Large intestine (tissue), 12 donors: ENCODE measurements at places on chromosomes 5 and 9. TPM values are rescaled to one million over a fixed set of nuclear protein-coding genes. Genes with fewer than 3 reads are reported as not detected.

SPATA9 gene
- 1.1 TPM for polyA plus RNA-seq

- H3K4me3 ChIP-seq, result no peak overlapping the region
- peak; percentile 17 for DNase-seq
- no peaks in the 10 kb centered on the region for H3K36me3 ChIP-seq
Measured at GRCh38 chr5:67283275-67283987, 86.8 kb upstream of the CD180 start.

- H3K4me1 ChIP-seq, result no peaks in the 10 kb centered on the region
- H3K36me3 ChIP-seq, result no peaks in the 10 kb centered on the region
- H3K4me3 ChIP-seq, result no peak overlapping the region
- no peak for DNase-seq
- no peaks in the 10 kb centered on the region for H3K27me3 ChIP-seq
- H3K27ac ChIP-seq, result no peak overlapping the region
Measured at GRCh38 chr9:90556897-90557675, 85.5 kb downstream of the DIRAS2 start.

ADAMTSL2 gene
- polyA plus RNA-seq, result 0.69 TPM

GRCh38 chr9:34992376-34992951 lies 2.9 kb downstream of the DNAJB5 start:
- H3K27ac ChIP-seq, result peak overlapping the region; percentile 72
- H3K4me3 ChIP-seq, result no peak overlapping the region
- no peak for DNase-seq
- peaks cover 5% of the 10 kb centered on the region for H3K36me3 ChIP-seq
- H3K4me1 ChIP-seq, result peaks cover 40% of the 10 kb centered on the region
- peaks cover 7% of the 10 kb centered on the region for H3K27me3 ChIP-seq

GRCh38 chr5:41510176-41510831 lies at the start of gene PLCXD3:
TSS of gene PLCXD3 (minus strand) at chr5:41510601. CDS start at chr5:41510526, 75 bp downstream.
- H3K27me3 ChIP-seq, result peaks cover 18% of the 10 kb centered on the region
- no peaks in the 10 kb centered on the region for H3K36me3 ChIP-seq
- DNase-seq, result peak; percentile 64
- no peak within 1 kb of the TSS for H3K27ac ChIP-seq

DNA sequence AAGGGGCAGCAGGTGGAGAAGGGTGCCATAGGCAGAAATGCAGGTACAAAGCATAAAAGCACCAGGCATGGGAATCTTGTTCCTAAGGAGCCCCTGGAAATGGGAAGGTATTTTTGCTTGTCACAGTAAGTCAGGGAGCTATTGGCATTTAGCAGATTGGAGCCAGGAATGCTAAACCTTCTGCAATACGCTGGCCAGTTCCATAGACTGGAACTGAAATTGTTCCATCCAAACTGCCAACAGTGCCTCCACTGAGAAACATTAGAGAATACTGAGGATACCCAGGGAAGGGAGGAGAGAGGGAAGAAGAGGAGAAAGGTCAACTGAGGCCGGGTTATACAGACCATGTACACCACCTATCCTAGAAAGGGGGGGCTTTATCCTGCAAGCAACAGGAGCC lies 162.7 kb downstream of the MED27 start:
- no peak overlapping the region for H3K4me3 ChIP-seq
- H3K36me3 ChIP-seq, result no peaks in the 10 kb centered on the region
- no peaks in the 10 kb centered on the region for H3K27me3 ChIP-seq
- no peaks in the 10 kb centered on the region for H3K4me1 ChIP-seq
- DNase-seq, result no peak

DNA sequence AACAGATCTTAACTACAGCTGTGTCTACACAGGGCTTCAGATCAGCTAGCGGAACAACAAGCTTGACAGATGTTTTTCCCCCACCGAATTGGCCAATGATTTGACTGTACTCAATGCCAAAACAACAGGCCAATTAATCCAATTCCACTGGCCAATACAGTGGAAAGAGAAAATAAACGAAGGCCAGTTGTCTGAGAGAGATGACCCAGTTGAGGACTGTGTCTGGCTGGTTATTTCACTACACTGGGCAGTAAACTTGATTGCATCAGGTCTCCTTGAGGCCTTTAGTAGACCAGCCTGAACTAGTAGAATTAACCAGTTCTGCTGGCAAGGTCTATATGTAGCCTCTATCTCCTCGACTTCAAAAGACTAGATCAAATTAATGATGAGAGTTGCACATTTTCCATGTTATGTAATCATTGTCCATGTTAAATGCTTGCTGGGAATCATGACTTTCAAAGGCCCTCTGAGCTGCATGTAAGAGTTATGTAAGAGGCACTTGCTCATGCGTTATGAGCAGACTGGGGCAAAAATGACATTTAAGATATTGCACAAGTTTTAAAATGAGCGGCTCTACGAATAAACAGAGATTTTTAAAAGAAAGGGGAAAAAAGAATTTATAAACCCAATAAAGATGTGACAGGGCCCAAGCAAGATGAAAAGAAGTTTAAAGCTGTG lies 28.3 kb downstream of the SMIM23 start:
- H3K4me1 ChIP-seq, result no peaks in the 10 kb centered on the region
- H3K4me3 ChIP-seq, result no peak overlapping the region
- H3K27ac ChIP-seq, result no peak overlapping the region
- no peaks in the 10 kb centered on the region for H3K27me3 ChIP-seq
- DNase-seq, result no peak

PCDHGA4 gene
- polyA plus RNA-seq, result 0.79 TPM

GRCh38 chr5:137078171-137078665 lies 420.9 kb downstream of the SPOCK1 start:
- H3K27ac ChIP-seq, result no peak overlapping the region
- DNase-seq, result no peak
- no peak overlapping the region for H3K4me3 ChIP-seq
- peaks cover 7% of the 10 kb centered on the region for H3K27me3 ChIP-seq
- no peaks in the 10 kb centered on the region for H3K36me3 ChIP-seq
- H3K4me1 ChIP-seq, result no peaks in the 10 kb centered on the region

DNA sequence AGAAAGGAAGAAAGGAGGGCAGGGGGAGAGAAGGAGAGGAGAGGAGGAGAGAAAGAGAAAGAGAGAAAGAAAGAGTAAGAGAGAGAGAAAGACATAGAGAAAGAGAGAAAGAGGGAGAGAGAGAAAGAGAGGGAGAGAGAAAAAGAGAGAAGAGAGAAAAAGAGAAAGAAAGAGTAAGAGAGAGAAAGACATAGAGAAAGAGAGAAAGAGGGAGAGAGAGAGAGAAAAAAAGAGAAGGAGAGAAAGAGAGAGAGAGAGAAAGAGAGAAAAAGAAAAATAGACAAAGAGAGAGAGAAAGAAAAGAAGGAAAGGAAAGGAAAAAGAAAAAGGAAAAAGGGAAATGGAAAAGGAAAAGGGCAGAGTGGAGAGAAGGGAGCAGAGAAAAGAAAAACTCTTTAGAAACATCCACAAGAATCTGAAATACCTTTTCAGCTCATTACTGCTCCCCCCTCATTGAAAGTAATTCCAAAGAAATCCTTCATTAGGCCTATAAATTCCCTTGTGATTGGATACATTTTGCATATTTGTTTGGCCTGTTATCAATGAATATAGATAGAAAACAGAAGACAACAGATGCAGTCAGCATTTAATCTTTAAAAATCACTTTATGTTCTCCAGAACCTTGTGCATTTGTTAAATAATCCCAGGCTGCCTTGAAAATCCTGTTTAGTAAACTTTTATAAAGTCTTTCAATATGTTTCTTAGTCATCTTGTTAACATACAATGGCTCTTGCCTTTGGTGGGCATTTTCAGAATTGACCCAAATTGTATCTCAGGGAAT lies 411.5 kb downstream of the NFIB start:
- no peak for DNase-seq
- no peaks in the 10 kb centered on the region for H3K36me3 ChIP-seq
- no peaks in the 10 kb centered on the region for H3K4me1 ChIP-seq
- H3K27me3 ChIP-seq, result no peaks in the 10 kb centered on the region
- no peak overlapping the region for H3K4me3 ChIP-seq

GRCh38 chr9:97309260-97309659 lies 1.8 kb downstream of the CCDC180 start:
- no peak overlapping the region for H3K4me3 ChIP-seq
- H3K27me3 ChIP-seq, result peaks cover 9% of the 10 kb centered on the region
- no peak overlapping the region for H3K27ac ChIP-seq
- no peak for DNase-seq

DNA sequence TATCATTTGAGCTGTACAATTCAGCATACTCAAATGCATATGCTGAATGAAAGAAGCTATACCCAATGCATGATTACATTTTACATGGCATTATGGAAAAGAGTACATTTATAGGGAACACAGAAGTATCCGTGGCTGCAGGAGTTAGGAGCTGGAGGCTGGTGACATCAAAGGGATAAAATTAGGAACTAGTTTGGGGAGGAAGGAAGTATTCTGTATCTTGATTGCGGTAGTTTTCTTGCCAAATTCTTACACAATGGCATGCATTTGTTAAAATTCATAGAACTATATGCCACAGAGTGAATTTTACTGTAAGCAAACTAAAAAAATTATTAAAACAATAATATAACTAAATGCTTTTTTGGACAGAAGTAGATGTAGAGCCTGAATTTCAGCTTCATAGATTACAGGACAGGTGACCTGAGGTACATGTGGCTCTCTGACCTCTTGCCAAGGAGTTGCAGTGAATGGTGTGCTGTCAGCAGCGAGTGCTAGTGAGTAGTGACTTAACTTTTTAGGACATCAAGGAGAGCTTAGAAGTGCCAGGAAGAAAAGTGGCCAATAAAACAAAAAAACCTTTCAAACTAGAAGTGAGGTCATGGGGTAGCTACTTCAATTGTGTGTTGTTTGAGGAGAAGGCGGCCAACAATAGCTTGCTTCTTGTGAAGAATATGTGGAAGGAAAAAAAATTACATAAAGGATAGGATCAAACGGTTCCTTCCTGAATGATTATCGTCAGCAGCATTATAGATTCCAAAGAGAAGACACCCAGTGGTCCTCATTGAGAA lies 514.9 kb upstream of the CLINT1 start:
- no peak for DNase-seq
- no peaks in the 10 kb centered on the region for H3K27me3 ChIP-seq
- no peak overlapping the region for H3K27ac ChIP-seq
- no peaks in the 10 kb centered on the region for H3K36me3 ChIP-seq

- H3K36me3 ChIP-seq, result no peaks in the 10 kb centered on the region
- H3K4me3 ChIP-seq, result no peak overlapping the region
- peaks cover 91% of the 10 kb centered on the region for H3K4me1 ChIP-seq
- H3K27me3 ChIP-seq, result no peaks in the 10 kb centered on the region
- no peak overlapping the region for H3K27ac ChIP-seq
- no peak for DNase-seq
Measured at GRCh38 chr5:132472431-132472830, 18.1 kb downstream of the IRF1 start.

DNA sequence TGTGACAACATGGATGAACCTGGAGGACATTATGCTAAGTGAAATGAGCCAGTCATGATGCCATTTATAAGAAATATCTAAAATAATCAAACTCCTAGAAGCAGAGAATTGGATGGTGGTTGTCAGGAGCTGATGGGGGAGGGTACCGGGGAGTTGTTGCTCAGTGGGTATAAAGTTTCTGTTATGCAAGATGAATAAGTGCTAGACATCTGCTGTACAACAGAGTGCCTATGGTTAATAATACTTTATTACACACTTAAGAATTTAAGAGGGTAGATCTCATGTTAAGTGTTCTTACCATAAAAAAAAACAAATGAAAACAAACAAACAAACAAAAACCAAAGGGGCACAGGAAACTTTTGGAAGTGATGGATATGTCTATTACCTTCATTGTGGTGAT lies 13.0 kb upstream of the CCDC69 start:
- H3K27me3 ChIP-seq, result peaks cover 4% of the 10 kb centered on the region
- no peak overlapping the region for H3K27ac ChIP-seq
- DNase-seq, result no peak
- H3K4me3 ChIP-seq, result no peak overlapping the region
- H3K36me3 ChIP-seq, result no peaks in the 10 kb centered on the region

DNA sequence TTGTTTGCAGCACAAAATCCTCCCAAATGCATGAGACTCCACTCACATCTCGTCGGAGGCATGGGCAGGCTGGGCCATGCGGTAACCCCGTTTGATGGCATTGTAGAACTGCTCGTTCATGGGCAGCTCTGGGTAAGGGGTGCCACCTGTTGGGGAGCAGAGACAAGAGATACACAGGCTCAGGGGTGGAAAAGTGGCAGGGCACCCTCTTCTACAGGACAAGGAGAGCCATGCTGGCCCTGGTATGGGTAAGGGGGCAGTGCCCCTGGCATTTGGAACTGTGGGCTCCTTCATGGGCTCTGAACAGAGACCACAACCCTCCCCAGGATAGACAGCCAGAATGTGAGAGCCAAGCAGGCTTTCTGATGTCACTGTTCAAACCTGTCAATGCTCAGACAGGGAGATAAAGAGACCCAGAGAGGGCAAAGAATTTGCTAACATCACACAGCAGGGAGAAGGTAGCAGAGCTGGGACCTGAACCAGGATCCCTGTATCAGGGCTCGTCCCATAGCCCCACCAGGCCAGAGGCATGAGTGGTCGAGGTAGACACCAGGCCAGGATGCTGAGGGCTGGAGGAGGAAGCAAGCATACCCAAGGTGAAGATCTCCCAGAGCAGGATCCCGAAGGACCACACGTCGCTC lies 33.2 kb upstream of the CSF1R start:
- H3K4me3 ChIP-seq, result no peak overlapping the region
- no peaks in the 10 kb centered on the region for H3K27me3 ChIP-seq
- H3K4me1 ChIP-seq, result peaks cover 8% of the 10 kb centered on the region
- no peak for DNase-seq
- no peak overlapping the region for H3K27ac ChIP-seq
- peaks cover 12% of the 10 kb centered on the region for H3K36me3 ChIP-seq

DNA sequence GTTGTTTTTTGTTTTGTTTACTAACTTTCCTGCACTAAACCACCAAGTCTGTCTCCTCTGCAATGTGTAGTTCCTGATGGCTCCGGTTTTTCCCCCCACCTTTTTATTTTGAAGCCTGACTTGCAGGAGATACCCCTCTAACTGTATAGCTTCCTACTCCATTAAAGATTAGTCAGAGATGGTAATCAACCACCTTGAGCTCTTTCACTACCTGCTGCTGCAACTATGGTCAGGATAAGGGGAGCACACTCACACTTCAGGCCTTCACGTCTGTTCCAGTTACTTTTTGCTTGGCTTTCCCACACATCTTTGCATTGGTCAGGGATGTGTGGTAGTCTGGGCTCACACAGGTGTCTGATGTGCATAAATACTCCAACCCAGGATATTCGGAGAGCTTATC lies 63.4 kb downstream of the NR6A1 start:
- no peaks in the 10 kb centered on the region for H3K27me3 ChIP-seq
- no peak overlapping the region for H3K4me3 ChIP-seq
- H3K36me3 ChIP-seq, result no peaks in the 10 kb centered on the region
- DNase-seq, result no peak
- no peaks in the 10 kb centered on the region for H3K4me1 ChIP-seq
